ENCODE measurements at places on chromosomes 7 and 10. TPM values are rescaled to one million over a fixed set of nuclear protein-coding genes. Genes with fewer than 3 reads are reported as not detected.

GRCh38 chr7:142301299-142301698, 43.4 kb upstream of the PRSS58 start:
- DNase-seq = no peak

Gene LGI1
- 0.16 TPM for total RNA-seq

Gene TAS2R39
- total RNA-seq = not detected

Gene ITIH5
- 0.09 TPM for total RNA-seq

DNA sequence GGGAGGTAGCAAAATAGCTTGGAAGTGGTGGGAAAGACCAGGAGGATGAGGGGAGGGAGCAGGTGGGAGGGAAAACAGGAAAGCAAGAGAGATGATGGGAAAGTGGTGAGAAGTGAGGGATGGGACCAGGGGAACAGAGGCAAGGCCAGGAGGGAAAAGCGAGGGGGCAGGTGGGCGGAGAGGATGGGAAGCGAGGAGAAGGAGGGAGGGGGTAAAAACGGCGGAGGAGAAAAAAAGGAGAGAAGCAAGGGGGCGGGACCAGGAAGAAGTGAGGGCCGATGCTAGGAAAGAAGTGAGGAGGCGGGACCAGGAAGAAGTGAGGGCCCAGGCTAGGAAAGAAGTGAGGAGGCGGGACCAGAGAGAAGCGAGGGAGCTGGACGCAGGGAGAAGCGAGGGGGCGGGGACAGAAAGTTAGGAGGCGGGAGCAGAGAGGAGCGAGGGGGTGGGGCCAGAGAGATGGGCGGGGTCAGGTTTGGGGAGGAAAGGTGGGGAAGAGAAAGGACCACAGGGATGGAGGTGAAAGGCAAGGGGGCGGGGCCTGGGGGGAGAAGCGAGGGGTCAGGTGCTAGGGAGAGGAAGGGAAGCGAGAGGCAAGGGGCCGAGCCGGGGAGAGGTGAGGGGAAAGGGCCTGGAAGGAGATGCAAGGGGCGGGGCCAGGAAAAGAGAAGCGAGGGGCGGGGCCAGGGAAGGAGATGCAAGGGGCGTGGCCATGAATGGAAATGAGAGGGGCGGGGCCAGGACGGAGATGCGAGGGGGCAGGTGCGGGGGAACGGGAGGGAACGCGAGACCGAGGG, 984 bp downstream of the SMURF1 start:
- peak; percentile 97 for DNase-seq
